Fibroblast of skin of right biceps (primary cell): ENCODE measurements at places on chromosomes 12 and 14.

DNA sequence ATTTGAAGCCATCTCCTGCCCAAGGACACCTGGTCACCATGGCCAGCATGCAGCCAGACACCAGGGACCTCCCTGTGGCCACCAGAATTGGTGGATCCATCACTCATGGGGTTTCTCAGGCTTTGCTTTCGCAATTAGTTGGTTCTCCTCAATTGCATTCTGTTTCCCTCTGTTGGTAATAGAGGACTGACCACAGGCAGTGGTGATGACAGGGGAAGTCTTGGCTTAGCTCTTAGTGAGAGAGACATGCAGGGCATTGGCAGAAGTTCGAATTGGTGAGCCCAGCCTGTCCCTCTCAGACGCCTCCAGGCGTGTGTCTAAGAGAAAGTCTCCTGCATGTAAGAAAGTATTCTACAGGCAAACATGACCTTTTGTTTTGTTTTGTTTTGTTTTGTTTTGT is 21.3 kb downstream of the HCAR2 start:
- peak; percentile 43 for DNase-seq

- DNase-seq, result peak; percentile 27
Measured at GRCh38 chr14:88551980-88552431, 2.8 kb downstream of the PTPN21 start.

- DNase-seq, result peak; percentile 32
Measured at GRCh38 chr14:74425525-74426201, 347 bp downstream of the SYNDIG1L start.

GRCh38 chr12:68455691-68456345 is 123.7 kb upstream of the MDM1 start:
- peak; percentile 44 for DNase-seq

DNA sequence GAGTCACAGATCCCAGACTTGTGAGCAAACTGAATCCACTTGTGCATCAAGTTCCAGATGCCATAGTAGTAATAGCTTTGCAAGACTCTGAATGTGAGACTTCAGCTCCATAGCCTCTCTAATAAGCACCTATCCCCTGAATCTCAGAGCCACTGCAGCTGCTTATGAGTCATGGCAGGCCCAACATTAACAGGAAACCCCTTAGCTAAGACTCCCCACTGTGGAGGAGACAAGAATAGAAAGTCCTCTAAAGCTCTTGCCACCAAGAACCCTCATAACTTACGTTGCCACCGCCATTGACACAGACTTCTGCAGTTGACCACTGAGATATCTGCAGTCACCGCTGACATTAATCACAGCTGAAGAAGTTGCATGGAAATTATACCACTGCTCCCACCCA is 62.9 kb upstream of the PDE3A start:
- DNase-seq, result peak; percentile 23

GRCh38 chr12:115868624-115869023 is 408.9 kb downstream of the MED13L start:
- no peak for DNase-seq

- DNase-seq, result peak; percentile 95
Measured at GRCh38 chr14:51873221-51873893, 12.9 kb downstream of the GNG2 start.

DNA sequence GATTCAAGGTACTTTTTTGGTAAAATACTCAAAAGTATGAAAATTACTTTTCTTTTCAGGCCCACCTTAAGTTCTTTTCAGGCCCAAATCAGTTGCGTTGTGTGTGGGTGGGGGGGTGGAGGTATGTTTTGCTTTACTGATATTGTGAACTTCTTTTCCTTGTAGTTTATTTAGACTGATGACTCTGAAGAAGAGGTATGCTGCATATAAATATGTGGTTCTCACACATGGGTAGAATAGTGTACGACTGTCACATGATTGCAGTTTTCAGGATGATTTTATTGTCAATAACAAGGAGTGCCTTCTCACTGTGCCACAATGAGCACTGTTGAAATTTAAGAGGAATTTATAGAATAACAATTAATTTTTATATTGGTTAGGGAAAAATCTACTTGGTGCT is 166.6 kb upstream of the ATP2B1 start:
- no peak for DNase-seq

DNA sequence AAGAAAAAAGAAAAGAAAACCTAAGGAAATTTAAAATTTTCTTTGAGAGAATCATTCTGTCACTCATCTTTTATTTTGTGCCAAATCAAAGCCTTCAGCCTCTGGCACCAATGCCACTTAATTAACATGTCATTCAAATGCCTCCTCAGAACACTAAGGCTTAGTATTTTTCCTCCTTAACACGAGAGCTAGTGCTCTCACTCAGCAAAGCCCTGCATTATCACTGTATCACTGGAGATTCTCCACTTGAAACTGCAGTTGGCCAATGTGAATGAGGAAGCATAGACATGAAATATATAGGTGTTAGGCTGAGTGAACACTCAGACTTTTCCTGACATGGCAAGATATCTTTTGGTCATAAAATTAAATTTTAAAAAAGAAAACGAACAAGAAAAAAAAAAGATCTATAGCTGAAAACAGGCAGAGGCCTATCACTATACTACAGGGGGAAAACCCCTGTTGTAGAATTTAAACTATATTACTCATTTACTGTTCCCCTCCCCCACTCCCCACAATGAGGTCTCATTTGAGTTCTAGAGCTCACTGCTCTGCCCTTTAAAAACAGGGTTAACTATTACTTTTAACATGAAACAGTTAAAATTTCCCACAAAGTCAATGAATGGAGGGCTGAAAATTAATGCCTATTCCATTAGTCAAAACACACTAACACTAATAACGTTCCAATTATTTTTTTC is 5.1 kb downstream of the MBIP start:
- peak; percentile 10 for DNase-seq

GRCh38 chr14:54818201-54819133 is 84.2 kb downstream of the GCH1 start:
- peak; percentile 82 for DNase-seq

- no peak for DNase-seq
Measured at GRCh38 chr14:55976219-55976618, 142.0 kb upstream of the PELI2 start.

DNA sequence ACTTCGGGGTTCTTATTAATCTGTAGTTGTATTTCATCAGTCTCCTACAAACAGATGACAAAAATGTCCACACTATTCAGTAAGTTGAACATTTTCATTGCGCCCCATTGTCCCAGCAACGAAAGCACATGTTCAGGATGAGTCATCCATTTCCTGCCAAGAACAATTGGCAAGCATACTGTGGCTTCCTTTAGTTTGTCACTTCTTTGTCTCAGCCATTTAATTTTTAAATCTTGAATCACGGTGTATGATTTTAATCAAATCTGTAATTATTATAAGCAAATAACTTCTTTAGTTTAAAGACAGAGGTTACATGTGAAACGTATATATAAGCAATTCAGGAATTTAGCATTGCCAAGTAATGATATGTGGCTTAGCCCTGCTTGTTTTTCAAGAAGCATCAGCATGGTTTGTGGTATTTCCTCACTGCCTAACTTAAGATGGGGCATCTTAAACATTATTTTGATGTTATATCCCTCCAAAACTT is 211.3 kb upstream of the KRR1 start:
- DNase-seq, result peak; percentile 95

DNA sequence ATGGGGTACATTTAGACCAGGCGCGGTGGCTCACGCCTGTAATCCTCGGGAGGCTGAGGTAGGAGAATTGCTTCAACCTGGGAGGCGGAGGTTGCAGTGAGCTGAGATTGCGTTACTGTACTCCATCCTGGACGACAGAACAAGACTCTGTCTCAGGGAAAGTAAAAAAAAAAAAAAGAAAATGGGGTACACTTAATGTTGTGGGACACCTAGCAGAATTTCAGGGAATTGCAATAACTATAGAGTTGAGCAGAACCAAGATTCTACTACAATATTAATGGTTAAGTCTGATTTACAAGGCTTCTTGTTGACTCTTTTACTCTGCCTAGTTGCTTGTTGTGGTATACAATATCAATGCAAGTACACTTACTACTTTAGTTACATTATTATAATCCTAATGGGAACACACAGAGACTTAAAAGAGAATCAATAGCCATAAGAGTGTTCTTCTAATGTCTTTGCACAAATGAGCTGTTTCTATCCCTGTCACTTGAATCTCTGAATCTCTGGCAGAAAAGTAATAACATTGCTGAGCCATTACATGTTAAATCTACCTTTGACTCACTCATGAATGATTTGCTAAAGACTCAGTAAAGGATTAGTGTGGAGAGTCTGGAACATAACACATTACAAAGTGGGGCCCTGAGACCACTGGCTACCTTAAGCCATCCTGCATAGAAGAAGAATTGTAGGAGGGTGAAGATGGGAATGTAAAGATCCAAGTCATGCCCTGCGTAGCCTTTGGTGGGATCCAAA is 22.7 kb downstream of the BEST3 start:
- DNase-seq, result peak; percentile 40

DNA sequence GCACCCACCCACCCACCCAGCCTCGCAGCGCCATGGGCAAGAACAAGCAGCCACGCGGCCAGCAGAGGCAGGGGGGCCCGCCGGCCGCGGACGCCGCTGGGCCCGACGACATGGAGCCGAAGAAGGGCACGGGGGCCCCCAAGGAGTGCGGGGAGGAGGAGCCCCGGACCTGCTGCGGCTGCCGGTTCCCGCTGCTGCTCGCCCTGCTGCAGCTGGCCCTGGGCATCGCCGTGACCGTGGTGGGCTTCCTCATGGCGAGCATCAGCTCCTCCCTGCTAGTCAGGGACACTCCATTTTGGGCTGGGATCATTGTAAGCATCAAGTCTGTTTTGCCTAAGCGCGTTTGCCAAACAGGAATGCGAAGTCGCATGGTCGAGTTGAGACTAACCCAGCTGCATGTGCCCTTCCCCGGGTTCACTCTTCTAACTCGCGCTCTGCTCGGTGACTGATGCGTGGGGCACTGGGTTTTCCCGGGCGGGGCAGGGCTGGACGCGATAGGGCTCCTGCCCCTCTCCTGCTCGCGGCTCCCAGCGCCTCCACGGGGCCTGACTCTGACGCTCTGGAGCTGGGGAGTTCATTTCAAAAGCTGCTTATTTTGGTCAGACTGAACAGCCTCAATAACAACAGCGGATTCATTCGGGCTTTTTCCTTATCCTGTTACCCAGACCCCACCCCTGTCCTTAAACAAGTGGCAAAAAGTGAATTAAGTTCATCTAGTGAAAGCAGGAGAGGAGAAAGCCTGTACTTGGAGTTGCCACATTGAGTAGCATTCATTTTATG is 458 bp downstream of the SSPN start:
- peak; percentile 59 for DNase-seq

- DNase-seq, result peak; percentile 48
Measured at GRCh38 chr12:52860102-52860823, 11.5 kb upstream of the KRT78 start.

GRCh38 chr12:113591480-113591974 is 119.9 kb upstream of the LHX5 start:
- DNase-seq, result no peak

GRCh38 chr12:125889742-125890141 is 824.5 kb downstream of the AACS start:
- DNase-seq, result no peak

GRCh38 chr14:29554335-29554734 is 373.3 kb downstream of the PRKD1 start:
- DNase-seq, result no peak

DNA sequence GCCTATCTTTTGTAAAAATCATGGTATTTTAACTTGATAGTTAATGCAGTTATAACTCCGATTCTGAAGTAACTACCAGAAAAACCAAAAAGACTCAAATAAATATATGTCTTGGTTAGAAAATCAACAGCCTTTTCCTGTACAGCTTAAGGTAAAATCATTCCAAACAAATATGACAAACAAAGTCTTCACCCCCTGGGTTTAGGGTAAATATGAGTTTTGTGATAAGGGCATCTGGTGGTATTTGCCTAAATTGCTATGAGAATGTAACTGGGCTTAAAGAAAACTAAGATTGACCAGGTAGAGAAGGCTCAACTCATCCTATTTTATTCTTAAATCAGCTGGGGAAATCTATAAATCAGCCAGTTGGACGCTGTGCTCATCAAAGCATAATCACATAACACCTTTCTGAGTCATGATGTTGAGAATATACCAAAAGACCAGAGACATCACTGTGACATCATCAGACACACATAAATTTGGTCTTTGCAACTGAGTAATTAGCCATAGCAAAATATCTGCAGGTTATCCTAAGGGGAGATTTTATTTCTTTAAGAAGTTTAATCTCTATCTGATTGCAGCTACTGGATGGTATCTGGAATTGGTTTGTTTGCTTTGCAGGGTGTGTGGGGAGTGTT is 133.9 kb downstream of the STXBP6 start:
- DNase-seq, result no peak

- DNase-seq, result no peak
Measured at GRCh38 chr12:2228535-2228934, 175.7 kb downstream of the CACNA1C start.

DNA sequence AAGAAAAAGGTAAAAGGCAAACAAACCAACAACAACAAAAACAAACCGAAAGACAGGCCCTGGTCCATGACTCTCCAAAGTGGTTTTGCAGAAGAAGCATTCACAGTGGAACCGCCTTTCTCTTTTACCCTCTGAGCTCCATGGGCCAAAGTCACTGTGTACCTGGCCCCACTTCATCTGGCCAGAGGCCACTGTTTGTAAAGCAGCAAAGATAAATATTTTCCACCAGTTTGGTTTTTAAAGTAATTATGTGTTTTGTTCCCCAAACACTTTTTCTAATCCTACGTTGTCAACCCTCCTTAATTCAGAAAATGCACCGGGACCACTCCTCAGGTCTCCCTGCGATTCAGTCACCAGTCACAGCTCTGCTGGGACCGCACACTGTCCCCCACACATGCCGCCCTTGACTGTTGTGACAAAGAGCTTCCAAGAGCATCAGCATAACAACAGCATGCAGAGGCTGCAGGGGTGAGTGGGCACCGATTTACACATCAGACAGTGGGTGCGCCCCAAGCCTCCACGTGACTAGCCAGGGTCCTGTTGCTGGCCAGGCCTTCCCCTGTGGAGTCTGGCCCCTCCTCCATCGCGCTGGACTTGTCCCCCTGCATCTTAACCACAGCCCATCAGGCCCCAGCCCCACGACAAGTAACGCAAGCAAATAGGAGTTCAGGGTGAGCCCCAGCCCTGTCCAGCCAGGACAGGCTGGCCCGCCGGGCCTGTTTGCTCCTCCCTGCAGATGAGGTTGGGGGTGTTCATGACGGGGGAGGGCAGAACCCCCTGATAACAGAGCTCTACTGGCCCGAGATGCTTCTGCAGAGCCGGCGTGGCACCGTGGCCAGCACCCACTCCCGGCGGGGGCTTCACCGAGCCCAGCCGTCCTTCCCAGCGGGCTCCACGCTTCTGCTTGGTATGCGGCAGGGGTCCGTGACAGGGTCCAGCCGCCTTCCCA is 65.2 kb upstream of the DIO3 start:
- no peak for DNase-seq

DNA sequence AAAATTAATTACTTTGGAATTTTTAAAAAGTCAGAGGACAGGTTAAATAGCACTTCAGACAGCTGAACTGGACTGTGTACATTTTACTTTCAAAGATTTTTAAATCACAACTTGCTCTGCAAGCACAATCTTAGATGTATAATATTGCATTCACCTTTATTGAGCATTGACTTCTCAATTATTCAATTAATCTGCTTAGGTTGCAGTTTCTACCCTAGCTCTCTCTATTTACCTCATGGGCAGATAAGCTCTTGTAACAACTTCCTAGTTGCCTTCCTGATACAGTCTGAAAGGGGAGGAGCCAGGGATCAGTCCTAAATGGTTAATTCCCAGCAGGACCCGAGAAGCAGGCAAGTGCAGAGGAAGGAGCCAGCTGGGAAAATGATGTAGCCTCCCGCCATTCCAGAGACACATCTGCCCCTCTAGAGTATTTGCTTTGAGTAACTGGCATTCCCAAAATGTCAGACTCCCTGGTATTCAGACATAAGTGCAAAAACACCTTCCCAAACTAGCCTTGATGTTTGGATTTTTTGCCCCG is 302.8 kb downstream of the GALC start:
- DNase-seq, result no peak

- DNase-seq, result peak; percentile 11
Measured at GRCh38 chr12:30813525-30814294, 59.0 kb upstream of the CAPRIN2 start.
